Foreskin fibroblast (primary cell): ENCODE measurements at places on chromosomes 4 and X.

DNA sequence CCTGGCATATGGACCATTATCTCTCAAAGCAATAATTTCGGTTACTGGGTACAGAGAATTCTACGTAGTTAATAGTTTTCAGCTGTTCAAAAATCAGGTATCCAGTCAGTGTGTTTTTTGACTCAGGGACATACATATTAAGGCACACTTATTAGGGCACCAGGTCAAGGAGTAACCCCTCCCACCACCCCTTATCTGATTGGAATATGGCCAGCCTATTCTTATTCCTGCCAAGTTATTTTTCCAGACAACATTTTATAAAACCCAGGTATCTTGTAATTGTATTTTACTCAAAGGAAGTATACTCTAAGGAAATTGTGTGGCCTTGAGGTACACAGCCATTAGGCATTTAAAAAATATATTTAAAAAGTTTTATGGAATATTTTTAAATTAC is 4.3 kb downstream of the ZFX start:
- no peak for DNase-seq

DNA sequence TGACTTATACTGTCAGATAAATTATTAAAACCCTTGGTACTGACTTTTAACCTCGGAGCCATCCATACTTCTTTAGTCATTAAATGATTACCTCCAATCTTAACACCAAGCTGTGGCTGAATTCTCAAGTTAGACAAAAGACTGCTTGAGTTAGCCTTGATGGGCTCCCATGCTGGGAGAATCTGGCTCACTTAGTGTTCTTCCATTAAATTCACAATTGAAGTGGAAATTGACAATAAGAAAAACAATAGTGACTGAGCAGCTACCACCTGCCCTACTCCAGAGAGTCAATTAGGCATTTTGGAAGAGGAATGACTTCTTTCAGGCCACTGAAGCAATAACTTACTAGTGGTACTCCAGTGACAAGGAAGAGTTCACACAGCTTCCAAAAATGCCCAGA is 503.0 kb upstream of the CPXCR1 start:
- DNase-seq, result no peak

DNA sequence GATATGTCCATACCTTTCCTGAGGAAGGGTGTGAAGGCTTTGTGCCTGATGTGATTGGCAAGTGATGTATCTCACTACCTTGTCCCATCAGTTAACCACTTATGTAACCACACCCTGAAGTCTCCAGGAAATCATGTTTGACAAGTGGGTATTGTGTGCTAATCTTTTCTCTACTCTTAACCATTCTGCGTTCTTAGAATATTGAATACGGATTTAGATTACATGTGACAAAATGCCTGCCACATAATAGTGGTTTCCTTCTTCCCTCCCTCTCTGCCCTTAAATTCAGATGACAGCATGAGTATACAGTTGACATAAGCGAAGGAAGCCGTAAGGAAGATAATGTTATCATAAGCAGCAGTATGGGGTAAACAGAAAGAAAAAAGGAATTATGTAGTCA is 108.4 kb downstream of the KLHL8 start:
- DNase-seq, result no peak

GRCh38 chrX:53263597-53264094 is 17.7 kb downstream of the IQSEC2 start:
- DNase-seq, result peak; percentile 65

GRCh38 chr4:186772936-186773487 is 49.4 kb upstream of the FAT1 start:
- no peak for DNase-seq

DNA sequence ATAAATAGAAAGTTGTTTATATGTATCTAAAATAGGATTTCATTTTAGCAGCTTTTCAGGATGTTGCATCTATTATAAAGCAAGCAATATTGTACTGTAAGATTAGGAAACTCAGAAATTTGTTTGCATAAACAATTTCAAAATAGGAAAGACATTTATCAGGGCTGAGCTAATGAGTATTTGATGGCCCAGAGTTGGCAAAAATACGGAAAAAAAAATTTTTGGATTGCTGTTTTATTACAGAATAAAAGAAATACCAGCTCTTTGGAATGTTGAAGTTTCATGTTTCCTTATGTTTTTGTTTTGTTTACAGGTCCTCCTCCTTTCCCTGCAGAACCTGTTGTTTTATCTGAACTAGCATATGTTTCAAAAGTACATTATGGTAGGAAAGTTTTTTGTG is 14.5 kb downstream of the ADAD1 start:
- DNase-seq, result no peak

GRCh38 chrX:26889574-26889973 is 573.6 kb downstream of the PPP4R3C start:
- DNase-seq, result peak; percentile 14

GRCh38 chr4:59195839-59196238 is 2004.3 kb upstream of the ADGRL3 start:
- no peak for DNase-seq
